ENCODE measurements at places on chromosomes 2 and 18. TPM values are rescaled to one million over a fixed set of nuclear protein-coding genes. Genes with fewer than 3 reads are reported as not detected.

Gene LINC00305
- total RNA-seq: not detected

Gene NEUROD1
- not detected for total RNA-seq

Gene KCNK3
- total RNA-seq: 1.1 TPM

Gene APOB
- under 0.01 TPM for total RNA-seq

Gene DSC2
- 54.9 TPM for total RNA-seq
